Stimulated activated CD8-positive, alpha-beta memory T cell treated with anti-CD3 and anti-CD28 coated beads, Interleukin-2, amount 100 ng/mL, for 1 hour (primary cell): ENCODE measurements at places on chromosomes 6 and 20.

GRCh38 chr6:37104824-37105147 is 65.2 kb upstream of the PIM1 start:
- no peak for DNase-seq

DNA sequence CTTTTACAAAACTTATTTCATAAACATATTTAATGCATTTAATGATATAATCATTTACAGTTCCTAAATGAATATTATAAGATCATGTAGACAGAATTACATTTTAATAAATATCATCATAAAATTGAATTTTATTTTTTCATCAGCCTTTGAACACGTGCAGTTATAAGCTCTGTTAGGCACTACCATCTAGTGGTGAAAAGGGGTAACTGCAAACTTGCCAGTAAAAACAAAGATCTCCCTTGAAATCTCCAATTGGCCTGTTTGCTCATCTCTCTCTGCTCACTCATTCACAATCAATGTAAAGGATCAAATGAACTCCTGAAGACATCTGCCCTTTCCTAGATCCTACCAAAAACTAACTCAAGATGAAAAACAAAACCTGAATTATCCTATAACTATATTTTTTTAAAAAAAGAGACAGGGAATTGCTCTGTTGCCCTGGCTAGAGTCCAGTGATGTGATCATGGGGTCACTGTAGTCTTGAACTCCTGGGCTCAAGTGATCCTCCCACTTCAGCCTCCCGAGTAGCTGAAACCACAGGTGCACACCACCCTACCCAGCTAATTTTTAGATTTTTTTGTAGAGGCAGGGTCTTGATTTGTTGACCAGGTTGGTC is 31.7 kb downstream of the SAMHD1 start:
- DNase-seq, result no peak

GRCh38 chr20:33099843-33100538 is 20.5 kb downstream of the BPIFB4 start:
- DNase-seq, result no peak

- DNase-seq, result no peak
Measured at GRCh38 chr20:2476742-2477615, 6.4 kb upstream of the SNRPB start.

DNA sequence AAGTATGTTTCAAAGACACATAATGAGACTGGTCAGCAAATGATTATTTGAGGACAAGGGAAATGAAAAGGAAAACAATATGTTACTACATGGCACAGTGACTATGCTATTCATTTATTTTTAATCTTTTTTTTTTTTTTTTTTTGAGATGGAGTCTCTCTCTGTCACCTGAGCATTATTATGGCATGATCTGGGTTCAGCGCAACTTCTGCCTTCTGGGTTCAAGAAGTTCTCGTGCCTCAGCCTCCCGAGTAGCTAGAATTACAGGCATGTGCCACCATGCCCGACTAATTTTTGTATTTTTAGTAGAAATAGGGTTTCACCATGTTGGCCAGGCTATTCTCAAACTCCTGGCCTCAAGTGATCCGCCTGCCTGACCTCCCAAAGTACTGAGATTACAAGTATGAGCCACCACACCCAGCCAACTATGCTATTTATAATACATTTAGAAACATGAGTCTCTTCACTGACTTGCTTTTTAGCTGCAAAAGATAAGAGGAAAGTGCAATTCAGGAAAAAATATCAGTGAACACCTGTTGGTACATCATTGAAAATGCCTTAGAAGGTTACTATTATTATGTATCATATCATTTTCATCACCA is 3.4 kb downstream of the CALHM4 start:
- DNase-seq, result no peak

DNA sequence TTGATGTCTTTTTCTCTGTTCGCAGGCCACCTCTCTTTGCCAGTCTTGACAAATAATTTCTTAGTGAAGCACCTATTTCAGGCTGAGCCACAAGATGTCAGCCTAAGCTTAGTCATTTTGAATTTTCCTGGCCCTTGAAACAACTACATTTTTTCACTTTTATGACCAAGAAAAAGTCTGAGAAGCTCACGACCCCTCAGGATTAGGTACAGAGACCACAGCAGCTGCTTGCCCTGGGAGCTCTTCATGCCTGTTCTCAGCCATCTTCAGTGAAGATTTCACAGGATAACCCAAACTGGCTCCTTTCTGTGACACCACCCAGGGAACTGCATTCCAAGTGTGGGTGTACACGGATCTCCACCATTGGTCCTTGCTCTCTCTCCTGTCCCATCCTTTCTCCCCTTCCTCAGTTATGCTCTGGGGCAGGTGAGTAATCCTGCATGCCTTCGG is 38.4 kb upstream of the SPTLC3 start:
- no peak for DNase-seq

- no peak for DNase-seq
Measured at GRCh38 chr6:84801250-84801649, 36.9 kb upstream of the TBX18 start.

GRCh38 chr6:109672839-109673238 is 18.2 kb downstream of the AK9 start:
- DNase-seq, result no peak

DNA sequence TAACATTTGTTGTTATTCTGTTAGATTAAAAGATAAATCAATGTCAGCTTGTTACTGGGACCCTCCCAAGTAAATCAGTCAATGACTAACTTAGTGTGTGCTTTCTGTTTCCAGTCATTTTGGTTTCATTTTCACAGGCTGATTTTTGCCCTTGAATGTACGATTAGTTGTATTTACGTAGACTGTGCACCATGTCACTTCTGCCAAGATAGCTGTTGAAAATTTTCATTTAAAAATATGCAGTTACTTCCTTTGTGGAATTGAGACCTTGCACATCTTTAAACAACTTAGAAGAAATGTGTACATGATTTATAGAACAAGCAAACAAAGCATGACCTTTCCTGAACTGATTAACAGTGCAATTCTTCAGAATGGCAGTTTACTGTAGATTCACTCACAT is 944.8 kb upstream of the CITED2 start:
- DNase-seq, result no peak

GRCh38 chr20:58950603-58951002 is 30.5 kb upstream of the NELFCD start:
- DNase-seq, result no peak
